Neural progenitor cell (in vitro differentiated cells): ENCODE measurements at places on chromosomes 5 and 9. TPM values are rescaled to one million over a fixed set of nuclear protein-coding genes. Genes with fewer than 3 reads are reported as not detected.
A peak's percentile ranks its signal among the peaks of the same experiment; 100 is the strongest.

DNA sequence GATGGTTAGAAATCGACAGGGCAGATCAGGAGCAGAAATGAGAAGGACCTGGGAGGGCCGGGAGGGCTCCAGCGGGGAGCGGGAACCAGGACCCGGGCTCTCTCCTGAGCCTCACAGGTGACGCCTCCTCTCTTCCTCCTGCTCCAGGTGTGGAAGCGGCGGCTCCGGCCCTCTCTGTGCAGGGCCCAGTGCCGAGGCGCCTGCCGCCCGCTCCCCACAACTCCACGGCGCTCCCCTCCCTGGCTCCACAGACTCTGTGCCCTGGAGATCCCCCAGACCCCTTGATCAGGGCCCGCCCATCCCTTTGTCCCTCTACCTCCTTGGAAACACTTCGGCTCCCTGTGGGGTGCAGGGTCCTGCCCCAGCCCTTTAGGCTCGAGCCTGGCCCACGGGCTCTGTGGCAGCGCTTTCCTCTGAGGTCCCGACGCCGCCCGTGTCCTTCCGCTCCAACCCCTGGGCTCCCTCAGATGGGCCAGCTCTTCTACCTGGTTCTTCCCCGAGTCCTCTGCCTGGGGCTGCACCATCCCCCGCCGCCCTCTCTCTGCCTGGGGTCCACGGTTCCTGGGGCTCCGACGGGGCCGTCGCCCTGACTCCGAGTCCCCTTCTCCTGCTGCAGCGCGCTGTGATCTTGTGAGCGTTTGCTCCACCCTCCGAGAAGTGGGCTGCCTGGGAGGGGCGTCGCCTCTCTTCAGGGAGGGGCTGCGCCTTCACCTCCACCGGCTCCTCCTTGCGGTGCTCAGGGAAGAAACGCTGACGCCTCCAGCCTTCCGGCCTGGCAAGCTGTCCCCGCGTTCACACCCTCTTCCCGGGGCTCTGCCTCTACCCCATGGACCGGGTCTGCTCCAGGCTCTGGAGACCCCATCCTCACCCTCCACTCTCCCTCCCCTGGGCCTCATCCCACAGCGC lies 22.4 kb upstream of the SLC6A3 start:
- no peak for DNase-seq
- H3K36me3 ChIP-seq: no peaks in the 10 kb centered on the region
- H3K4me3 ChIP-seq: no peak overlapping the region
- H3K27ac ChIP-seq: no peak overlapping the region

DNA sequence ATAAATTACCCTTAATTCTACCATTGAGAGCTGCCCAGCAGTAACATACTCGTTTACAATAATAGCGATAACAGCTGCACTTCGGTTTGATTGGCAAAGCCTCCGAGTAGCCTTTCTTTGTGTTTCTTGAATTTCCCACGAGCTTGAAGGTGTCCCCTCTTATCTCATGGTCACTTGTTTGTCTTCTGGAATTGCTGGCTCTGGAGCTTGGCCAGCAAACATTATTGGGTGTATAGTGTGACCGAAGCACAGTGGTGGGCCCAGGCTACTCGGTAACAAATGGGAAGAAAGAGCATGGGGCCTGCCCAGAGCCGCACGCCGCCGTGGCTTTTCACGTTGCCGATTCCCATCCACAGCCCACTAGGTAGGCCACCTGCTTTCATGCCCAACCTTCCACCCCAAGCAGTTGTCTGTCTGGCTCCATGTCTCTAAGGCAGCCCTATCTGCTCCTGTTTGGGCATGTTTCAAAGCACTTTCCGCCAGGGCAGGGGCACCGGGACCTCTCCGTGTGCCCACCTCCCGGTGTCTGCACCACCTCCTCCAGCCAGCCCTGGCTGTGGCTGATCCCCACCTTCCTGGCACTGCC lies 8.7 kb downstream of the STKLD1 start:
- H3K36me3 ChIP-seq: no peaks in the 10 kb centered on the region
- DNase-seq: no peak
- H3K27ac ChIP-seq: no peak overlapping the region
- H3K27me3 ChIP-seq: no peaks in the 10 kb centered on the region

DNA sequence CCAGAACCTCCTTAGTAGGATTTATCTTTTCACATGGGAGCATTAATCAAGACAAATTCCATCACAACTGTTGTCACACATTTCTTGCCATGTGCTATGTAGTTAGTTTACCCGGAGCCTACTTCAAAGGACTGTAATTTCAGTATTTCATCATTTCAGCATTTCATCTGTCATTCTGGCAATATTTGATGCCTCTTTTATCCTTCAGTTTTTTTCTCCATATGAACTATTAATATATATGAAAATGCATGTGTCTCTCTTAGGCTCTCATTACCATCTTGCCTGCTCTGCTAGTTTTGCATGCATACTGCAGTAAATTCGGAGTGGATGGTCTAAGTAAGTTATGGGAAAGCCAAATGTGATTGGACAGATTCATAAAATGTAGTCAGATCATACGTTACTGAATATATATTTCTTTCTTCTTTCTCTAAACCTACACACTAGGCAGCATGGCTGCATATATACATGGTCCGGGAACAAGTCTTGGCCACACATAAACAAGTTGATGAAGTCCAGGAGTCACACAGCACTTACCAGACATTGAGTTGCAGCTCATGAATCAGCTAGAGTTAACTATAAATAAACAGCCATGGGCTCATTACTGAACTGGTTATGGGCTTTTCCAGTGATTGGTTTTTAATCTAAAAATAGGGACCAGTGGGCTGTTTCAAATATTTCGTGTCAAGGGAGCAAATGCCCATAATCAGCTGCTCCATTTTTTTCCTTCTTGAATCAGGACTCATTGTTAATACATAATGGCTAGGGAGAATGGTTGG lies 46.6 kb downstream of the SPATA31D1 start:
- no peak overlapping the region for H3K4me3 ChIP-seq
- H3K4me1 ChIP-seq: no peaks in the 10 kb centered on the region
- H3K27me3 ChIP-seq: no peaks in the 10 kb centered on the region

- H3K4me1 ChIP-seq: peaks cover 58% of the 10 kb centered on the region
- peak overlapping the region; percentile 88 for H3K27ac ChIP-seq
- H3K27me3 ChIP-seq: no peaks in the 10 kb centered on the region
- H3K36me3 ChIP-seq: no peaks in the 10 kb centered on the region
- H3K4me3 ChIP-seq: no peak overlapping the region
These were observed 84.3 kb downstream of the CRB2 start for GRCh38 chr9:123440256-123440655.

Gene PCDHGA3
- 0.34 and 0.54 TPM in 2 replicates for total RNA-seq

DNA sequence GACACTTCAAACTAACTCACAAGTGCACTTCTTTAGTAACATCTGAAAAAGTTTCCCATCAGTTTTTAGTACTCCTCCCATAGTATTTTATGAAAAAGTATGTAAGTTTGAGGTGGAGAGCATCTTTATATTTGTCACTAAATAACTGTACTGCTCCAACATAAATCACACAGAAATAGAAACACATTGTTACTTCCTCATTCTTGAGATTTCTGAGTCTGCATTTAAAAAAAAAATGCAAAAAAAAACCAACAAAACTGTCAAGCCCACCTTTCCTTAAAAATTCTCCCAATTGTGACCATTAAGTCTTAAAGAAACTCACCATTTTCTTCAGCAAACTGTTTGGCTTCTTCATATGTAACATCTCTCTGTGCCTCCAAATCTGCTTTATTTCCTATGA lies 18.7 kb downstream of the RAB14 start:
- no peak for DNase-seq
- H3K27ac ChIP-seq: no peak overlapping the region
- no peaks in the 10 kb centered on the region for H3K27me3 ChIP-seq
- no peak overlapping the region for H3K4me3 ChIP-seq

Gene GOLGA1
- 9.5 and 17.8 TPM in 2 replicates for total RNA-seq

GRCh38 chr5:175821790-175822211 lies 49.6 kb upstream of the CPLX2 start:
- H3K36me3 ChIP-seq: no peaks in the 10 kb centered on the region
- H3K27ac ChIP-seq: no peak overlapping the region
- H3K4me3 ChIP-seq: no peak overlapping the region
- H3K27me3 ChIP-seq: no peaks in the 10 kb centered on the region
- peaks cover 21% of the 10 kb centered on the region for H3K4me1 ChIP-seq

GRCh38 chr5:178208540-178209227 lies 4.4 kb downstream of the HNRNPAB start:
- peaks cover 16% of the 10 kb centered on the region for H3K4me1 ChIP-seq
- H3K27ac ChIP-seq: no peak overlapping the region
- H3K36me3 ChIP-seq: peaks cover 17% of the 10 kb centered on the region
- no peak for DNase-seq
- H3K4me3 ChIP-seq: peak overlapping the region; percentile 1

GRCh38 chr9:27601396-27601795 lies 28.1 kb upstream of the C9orf72 start:
- DNase-seq: no peak
- H3K4me3 ChIP-seq: no peak overlapping the region
- H3K27me3 ChIP-seq: no peaks in the 10 kb centered on the region
- peaks cover 8% of the 10 kb centered on the region for H3K4me1 ChIP-seq
- no peak overlapping the region for H3K27ac ChIP-seq

GRCh38 chr5:935510-936084 lies 42.9 kb downstream of the TRIP13 start:
- H3K4me1 ChIP-seq: no peaks in the 10 kb centered on the region
- H3K36me3 ChIP-seq: no peaks in the 10 kb centered on the region
- H3K27me3 ChIP-seq: peaks cover 18% of the 10 kb centered on the region
- DNase-seq: no peak
- no peak overlapping the region for H3K4me3 ChIP-seq
- no peak overlapping the region for H3K27ac ChIP-seq

DNA sequence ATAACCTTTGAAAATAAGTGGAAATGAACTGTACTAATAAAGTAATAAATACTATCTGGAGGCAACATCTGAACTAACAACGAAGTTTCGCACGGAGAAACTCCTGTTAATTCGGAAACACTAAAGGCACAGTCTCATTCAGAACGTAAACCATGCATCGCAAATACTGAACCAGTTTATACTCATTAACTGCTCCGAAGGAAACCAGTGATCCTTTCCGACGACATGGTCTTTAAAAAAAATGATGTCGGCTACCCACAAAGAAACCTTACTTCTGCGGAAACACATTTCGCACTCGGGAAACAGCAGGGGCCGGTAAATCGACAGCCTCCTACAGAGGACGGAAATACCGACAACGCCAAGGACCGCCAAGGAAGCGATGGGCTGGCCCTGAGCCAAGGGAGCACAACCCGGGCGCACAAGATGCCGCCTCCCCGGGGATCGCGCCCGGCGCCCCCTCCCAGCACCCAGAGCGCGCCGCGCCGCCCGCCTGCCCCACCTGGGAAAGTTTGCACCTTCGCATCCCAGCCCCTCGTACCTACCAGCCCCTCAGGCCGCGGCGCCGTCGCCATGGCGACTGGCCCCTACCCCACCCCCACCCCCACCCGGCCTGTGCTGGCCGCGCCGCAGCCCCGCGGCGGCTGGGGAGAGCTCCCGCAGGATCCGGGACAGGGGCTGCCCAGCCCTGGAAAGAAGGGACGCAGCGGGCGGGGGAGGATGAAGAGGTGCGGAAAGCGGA lies 732 bp downstream of the PRKAA1 start:
- H3K4me1 ChIP-seq: peaks cover 17% of the 10 kb centered on the region
- H3K27me3 ChIP-seq: peaks cover 11% of the 10 kb centered on the region
- peak overlapping the region; percentile 88 for H3K27ac ChIP-seq
- no peaks in the 10 kb centered on the region for H3K36me3 ChIP-seq
- peak overlapping the region; percentile 81 for H3K4me3 ChIP-seq
